Non-pigmented ciliary epithelial cell (primary cell): ENCODE measurements at places on chromosomes 13 and 19.

DNA sequence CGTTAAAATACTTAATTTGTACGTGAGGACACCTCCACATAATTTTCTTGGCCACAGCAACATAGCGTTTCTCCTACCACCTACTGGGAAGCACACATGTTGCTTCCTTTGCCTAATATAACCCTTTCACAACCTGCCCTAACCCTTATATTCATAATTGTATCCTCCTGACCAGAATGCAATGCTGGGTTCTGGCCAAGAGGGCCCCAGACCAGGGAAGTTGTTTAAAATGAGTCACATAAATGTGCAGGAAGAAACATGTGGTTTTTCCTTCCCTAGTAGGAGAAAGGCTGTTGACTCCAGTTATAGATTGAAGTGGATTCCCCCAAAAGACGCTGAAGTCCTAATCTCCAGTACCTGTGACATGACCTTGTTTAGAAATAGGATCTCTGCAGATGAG is 187.3 kb downstream of the NUFIP1 start:
- DNase-seq: no peak

- no peak for DNase-seq
These were observed 5.5 kb downstream of the RAVER1 start for GRCh38 chr19:10327793-10328192.

GRCh38 chr13:95343944-95344343 is 42.7 kb upstream of the ABCC4 start:
- no peak for DNase-seq

- DNase-seq: no peak
These were observed 83.8 kb downstream of the RNASEH2B start for GRCh38 chr13:50993371-50993770.

DNA sequence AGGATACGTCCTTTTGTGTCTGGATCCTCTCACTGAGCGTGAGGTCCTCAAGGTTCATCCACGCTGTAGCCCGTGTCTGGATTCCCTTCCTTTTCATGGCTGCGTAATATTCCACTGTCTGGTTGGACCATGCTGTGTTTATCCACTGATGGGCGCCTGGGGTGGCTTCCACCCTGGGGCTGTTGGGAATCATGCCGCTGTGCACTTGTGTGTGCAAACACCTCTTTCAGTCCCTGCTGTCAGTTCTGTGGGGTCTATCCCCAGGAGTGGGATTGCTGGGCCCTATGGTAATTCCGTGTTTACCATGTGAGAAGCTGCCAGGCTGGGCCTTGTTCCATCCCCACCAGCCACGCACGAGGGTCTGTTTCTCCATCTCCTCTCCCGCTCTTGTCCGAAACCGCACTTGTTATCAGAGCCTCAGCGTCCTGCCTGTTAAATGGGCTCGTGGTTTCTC is 98.6 kb downstream of the GADD45B start:
- no peak for DNase-seq

DNA sequence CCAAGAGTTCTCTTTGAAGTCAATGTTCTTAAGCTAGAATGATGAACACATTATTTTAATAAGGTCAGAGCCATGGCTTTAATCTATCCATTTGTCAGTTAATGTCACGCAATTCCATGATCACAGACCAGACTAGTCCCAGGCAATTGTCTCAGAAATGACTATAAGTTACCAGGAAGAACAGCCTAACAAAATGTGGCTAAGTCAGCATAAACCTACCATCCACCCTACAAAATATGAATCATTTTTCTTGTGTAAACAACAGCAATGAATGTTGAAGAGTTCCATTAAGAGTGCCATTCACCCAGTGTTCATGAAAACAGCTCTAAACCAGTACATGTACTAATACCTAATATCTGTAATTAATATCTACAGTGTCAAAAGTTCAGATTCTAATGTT is 127.5 kb downstream of the KCTD12 start:
- no peak for DNase-seq

DNA sequence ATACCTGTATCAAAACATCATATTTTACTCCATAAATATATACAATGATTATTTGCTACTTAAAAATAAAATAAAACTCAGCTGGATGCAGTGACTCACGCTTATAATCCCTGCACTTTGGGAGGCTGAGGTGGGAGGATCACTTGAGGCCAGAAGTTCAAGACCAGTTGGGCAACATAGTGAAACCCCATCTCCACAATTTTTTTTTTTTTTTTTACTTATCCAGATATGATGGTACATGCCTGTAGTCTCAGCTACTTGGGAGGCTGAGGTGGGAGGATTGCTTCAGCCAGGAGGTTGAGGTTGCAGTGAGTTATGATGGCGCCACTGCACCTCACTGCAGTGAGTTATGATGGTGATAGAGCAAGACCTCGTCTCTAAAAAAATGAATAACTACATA is 22.4 kb downstream of the POU2F2 start:
- DNase-seq: no peak

DNA sequence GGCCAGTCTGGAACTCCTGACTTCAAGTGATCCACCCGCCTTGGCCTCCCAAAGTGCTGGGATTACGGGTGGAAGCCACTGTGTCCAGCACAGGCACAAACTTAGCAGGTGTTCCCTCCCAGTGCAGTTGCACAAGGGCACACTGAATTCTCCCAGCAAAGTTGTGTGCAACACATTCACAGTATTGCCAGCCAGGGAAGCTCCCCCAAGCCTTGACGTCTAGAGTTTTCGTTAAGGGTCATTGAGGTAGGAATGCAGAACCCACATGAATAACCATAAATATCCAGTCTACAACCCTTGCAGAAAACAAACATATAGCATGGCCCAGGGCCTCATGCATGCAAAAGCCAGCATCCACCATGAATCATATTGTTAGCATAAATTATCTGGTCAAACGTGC is 3.3 kb upstream of the AURKC start:
- DNase-seq: no peak

- DNase-seq: no peak
These were observed 8.1 kb upstream of the KPTN start for GRCh38 chr19:47492137-47492533.

GRCh38 chr13:113840541-113841352 is 23.1 kb downstream of the GAS6 start:
- DNase-seq: no peak

DNA sequence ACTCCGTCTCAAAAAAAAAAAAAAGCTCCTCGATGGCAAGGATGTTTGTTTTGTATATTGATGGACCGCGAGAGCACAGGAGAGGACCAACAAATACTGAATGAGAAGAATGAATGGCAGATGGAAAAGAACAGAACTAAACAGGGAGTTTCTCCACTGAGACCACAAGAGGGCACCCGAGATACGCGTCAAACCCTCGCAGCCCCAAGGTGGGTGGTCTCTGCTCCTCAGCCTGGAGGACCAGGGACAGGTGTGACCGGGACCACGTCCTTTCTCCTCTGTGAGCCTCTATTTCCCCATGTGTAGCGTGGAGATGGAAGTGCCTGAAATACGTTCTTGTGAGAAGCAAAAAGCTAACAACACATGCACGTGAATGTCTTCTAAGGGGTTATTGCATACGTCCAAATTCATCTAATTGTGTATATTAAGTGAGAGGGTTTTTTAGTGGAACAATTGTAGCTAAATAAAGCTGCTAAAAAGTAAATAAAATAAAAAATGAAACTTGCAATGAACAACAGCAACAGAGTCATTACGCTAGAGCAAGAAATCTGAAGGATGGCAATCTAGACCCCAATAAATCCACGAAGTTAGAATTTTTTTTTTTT is 8.3 kb upstream of the CDC42EP5 start:
- DNase-seq: no peak

DNA sequence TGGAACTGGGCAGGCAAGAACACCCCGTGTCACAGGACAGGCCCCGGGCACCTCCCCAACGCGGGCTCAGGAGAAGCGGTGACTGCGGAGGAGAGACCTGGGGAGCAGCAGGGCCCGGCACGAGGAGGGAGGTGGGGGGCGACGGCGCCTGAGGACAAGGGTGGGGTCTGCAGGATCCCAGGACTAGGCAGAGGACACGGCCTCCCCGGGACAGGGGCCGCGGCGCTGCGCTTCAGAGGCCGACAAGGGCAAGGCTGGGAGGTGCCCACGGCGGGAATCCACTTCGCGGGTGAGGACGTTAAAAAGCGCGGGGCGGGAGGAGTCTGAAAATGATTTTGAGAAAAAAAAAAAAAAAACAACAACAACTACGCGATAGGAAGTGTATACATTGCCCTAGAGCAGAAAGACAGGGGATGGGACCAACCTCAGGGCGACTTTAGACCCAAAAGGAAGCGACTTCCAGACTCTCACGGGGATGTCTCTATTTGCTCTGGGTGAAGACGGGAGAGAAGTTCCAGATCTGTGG is 44.9 kb downstream of the ZNF611 start:
- DNase-seq: no peak

DNA sequence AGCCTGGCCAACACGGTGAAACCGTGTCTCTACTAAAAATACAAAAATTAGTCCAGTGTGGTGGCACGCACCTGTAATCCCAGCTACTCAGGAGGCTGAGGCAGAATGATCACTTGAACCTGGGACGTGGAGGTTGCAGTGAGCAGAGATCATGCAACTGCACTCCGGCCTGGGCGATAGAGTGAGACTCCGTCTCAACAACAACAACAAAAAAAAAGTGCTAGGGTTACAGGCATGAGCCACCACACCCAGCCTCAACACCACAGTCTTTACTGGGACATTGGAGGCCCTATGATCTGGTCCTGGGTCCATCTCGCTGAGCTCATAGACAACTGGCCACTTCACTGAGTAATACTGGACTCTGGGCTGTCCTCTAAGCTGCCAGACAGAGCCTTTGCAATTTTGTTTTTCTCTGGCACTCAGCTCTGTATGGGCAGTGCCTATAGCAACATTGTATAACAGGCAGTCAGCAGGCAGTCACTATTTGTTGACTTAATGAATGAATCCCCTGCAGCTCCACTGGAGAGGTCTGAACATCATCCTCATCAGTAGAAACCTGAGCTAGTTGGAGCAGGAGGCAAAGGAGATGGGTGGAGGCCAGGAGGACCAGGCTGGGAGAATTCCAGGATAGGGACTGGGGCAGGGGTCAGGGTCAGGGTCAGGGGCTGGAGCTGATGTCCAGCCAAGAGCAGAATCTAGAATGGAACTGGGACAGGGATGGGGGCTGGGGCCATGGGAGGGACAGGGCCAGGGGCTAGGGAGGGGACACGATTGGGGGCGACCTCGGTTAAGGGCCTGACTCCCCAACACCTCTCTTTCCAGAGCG is 8.1 kb downstream of the BLOC1S3 start:
- DNase-seq: no peak

- peak; percentile 76 for DNase-seq
These were observed 89.2 kb downstream of the RGCC start for GRCh38 chr13:41546372-41547190.

- DNase-seq: no peak
These were observed 905.6 kb upstream of the SPRY2 start for GRCh38 chr13:81246556-81246955.

DNA sequence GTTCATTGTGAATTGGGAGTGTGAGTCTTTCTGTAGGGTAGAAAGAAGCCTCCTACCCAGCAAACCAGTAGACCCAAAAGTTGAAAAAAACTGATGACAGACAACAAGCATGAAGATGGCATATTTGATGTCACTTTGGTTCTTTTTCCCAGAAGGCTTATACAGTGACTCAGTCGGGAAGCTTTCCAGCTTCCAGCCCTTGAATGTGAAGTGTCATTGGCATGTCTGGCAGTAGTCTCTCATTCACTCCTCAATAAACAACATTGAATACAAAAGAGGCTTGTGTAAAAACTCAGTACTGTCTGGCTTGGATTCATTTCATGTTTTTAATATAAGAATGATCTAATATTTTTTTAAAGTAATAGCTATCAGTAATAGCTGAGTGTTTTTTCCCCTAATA is 68.7 kb downstream of the IPO5 start:
- DNase-seq: peak; percentile 38

- DNase-seq: no peak
These were observed 954 bp upstream of the STK24 start for GRCh38 chr13:98577836-98578285.

DNA sequence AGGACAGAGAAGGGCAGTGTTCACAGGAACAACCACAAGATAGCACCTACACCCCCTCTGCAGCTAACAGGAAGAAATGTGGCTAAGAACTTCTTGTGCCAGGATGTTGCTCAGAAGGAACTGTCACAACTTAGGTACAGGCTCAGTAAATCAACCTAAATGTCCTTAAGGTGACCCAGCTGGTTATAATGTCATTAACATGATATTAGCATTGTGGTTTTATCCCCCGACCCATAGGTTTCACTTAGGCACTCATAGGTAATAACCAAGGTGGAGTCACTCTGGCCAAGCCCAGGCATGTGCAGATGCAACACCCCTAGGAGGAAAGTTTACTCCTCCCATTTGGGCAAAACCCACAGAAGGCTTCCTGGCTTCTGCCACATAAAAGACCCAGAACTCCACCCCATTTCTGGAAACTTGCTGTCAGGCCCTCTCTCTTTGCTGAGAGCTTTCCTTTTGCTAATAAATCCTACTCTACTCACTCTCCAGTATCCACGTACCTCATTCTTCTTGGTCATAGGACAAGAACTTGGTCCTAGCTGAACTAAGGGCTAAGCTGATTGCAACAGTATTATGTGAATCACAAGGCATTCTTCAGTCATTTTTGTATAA is 951.3 kb downstream of the SLITRK5 start:
- DNase-seq: no peak

DNA sequence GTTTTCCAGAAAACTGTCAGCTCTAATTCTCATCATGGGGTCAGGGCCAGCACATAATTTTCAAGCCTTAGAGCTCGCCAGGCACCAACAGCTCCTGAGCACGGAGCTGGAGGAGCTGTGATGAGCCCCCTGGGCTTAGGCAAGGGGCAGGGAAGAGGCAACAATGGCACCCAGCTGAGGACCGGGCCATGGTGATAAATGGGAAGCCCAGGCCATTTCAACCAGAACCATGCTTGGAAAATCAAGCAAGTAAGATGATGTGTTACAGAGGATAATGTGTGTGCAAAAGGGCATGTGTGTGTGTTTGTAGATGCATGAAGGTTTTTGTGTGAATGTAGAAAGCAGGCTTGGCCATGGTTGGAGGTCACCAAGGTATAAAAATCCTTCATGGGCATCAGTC is 66.8 kb upstream of the UBAC2 start:
- no peak for DNase-seq

GRCh38 chr13:50589651-50590054 is 253.8 kb downstream of the DLEU7 start:
- peak; percentile 70 for DNase-seq

DNA sequence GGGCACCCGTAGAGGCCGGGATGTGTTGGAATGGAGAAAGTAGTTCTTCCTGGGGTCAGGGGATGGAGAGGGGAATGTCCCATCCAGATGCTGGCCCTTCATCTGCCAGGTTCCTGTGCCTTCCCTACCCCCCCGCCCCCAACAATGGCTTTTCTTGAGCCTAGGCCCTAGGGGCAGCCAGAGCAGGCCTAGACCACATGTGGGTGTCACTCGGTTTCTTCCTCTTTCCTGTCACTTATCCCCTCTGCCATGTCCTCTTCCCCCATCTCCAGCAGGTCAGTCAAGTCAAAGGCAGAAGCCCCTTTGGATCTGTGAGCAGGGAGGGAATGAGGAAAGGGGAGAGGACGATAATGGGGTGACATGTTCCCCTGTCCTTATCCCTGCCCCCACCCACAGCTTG is 36.4 kb downstream of the LYL1 start:
- DNase-seq: no peak

- DNase-seq: no peak
These were observed 6.8 kb upstream of the BCAT2 start for GRCh38 chr19:48817585-48818124.
